H1 (cell line): ENCODE measurements at places on chromosomes 7 and 10.

GRCh38 chr7:48537561-48537960, 366.3 kb downstream of the ABCA13 start:
- no peak for DNase-seq

- DNase-seq = no peak
Measured at GRCh38 chr7:32879460-32879859, 12.1 kb downstream of the KBTBD2 start.

DNA sequence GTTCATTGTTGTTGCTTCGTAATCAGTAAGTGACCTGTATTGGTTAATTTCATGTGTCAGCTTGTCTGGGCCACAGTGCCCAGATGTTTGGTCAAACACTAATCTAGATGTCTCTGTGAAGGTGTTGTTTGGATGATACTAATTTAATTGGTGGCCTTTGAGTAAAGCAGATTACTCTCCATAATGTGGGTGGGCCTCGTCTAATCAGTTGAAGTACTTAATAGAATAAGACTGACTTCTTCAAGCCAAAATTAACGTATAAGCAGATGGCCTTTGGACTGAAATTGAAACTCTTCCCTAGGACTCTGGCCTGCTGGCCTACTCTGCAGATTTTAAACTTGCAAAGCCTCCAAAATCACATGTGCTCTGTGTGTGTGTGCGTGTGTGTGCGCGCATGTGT, 245.7 kb downstream of the GFRA1 start:
- no peak for DNase-seq

GRCh38 chr10:1651270-1651966, 85.9 kb downstream of the ADARB2 start:
- no peak for DNase-seq

DNA sequence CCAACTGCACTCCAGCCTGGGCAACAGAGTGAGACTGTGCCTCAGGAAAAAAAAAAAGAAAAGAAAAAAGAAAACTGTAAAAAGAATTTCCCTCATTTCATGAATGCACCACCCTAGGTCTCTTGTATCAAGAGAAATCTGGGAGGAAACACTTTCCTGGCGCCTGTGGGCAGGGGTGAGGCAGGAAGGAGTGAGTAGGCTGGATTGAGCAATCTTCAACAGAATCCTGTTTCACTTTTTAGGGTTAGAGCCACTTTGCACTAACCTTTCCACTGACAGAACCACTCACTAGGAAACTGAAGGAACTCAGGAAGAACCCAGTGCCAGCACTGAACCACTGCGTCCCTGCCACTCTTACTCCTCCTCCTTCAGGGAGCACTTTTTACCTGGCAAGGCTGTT, 282.1 kb downstream of the CCDC3 start:
- DNase-seq = no peak

GRCh38 chr10:130361351-130362105, 225.3 kb downstream of the GLRX3 start:
- no peak for DNase-seq

DNA sequence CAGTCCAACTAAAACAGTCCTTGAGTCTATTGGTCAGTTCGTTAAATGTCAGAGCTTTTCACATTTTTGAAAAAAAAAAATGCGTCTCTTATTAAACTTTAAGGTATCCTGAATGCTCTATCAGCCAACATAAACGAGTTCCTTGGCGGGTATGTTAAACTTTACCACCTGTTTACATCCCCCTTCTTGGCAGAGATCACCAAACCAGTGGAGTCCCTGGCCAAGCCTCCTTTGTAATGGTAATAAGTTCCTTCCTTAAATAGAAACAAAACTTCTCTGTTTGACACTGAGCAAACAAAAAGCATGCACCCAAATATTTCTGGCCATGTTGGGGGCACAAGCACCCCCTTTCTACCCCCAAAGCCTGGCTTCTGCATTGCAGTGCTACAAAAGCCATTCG, 3.2 kb downstream of the TRIL start:
- no peak for DNase-seq

DNA sequence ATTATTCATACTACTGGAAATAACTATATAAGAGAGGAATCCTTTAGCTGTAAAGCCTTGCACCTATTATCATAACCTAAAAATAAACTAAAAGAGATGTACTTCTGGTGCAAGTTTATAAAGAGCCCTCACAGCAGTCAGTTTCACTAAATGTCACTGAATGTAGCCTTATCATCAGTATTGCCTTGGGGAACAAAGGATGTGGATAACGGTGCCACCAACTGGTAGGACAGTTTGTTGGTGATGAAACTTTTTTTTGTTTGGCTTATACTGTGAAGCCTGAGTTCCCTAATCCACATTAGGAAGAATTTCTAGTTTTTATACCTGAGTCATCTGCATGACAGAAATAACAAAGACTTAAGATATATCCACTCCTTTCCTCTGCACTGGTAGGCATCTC, 117.9 kb upstream of the COL1A2 start:
- DNase-seq = no peak

GRCh38 chr10:17410907-17411306, 43.5 kb downstream of the ST8SIA6 start:
- DNase-seq = no peak

- no peak for DNase-seq
Measured at GRCh38 chr7:100942045-100942774, 7.1 kb upstream of the MUC3A start.

- DNase-seq = no peak
Measured at GRCh38 chr7:103793614-103794013, 195.8 kb downstream of the RELN start.

DNA sequence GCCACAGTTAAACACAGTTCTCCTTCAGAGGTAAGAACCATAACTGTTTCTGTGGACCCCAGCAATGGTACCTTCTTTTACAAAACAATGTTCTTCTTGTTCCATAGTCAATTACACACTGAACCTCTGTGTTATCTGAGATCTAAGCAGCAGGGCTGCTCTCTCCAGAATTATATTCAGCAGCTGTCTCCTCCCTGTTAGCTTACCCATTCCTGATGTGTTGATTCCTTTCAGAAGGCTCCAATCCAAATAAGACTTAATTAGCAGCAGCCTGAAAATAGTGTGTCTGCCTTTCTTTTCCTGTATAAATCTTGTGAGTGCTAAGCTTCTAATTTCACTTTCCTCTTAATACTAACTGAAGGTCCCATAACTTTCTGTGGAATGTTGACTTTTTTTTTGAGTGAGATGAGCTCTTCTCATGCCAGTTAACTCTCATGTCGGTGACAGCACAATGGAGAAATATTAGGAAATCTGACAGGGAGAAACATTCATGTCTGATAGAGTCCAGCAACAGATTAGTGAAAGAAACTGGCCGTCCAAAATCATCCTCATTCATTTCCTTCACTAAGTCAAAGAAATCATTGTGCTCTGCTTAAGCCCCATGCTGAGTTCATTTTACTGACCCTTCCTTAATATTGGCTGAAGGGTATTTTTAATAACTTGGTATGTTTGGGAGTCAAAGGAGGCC, 226.5 kb downstream of the PRKG1 start:
- no peak for DNase-seq

DNA sequence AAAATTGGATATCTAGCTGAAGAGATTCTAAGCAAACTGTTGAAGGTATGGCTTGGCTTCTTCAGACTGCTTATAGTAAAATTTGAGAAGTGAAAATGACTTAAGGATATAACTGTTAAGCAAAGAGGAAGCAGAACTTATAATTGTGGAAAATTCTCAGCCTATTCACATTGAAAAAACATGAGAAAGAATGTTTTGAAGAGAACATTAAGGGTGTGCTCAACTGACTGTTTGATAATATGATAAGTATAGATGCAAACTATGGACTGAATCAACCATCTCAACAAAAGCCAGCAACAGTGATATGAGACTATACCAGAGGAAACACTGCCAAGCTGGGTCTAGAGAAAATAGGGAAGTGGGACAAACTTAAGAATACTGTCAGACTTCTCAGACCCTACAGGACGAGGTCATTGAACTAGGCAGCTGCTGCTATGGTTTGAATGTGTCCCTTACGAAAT, 133.1 kb upstream of the PPP1R3A start:
- no peak for DNase-seq

DNA sequence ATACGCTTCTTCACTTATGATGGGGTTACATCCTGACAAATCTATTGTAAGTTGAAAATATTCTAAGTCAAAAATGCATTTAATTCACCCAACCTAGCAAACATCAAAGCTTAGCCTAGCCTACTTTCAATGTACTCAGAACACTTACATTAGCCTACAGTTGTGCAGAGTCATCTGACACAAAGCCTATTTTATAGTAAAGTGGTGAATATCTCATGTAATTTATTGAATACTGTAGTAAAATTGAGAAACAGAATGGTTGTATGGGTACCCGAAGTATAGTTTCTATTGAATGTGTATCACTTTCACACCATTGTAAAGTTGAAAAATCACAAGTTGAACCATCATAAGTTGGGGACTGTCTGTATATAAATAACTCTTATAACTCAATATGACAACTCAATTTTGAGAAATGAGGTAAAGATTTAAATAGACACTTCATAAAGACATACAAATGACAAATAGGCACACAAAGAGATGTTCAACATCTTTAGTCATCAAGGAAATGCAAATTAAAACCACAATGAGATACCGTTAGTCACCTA, 73.9 kb downstream of the C10orf90 start:
- DNase-seq = no peak
